ENCODE measurements at places on chromosomes 3 and 15. TPM values are rescaled to one million over a fixed set of nuclear protein-coding genes. Genes with fewer than 3 reads are reported as not detected.

The LYZL4 gene
- not detected for total RNA-seq

The NCEH1 gene
- 11.6 TPM for total RNA-seq

The MYL3 gene
- 9.5 TPM for total RNA-seq

The FEZF2 gene
- total RNA-seq, result not detected

The CYP11A1 gene
- total RNA-seq, result 1.8 TPM

The DLL4 gene
- 6.8 TPM for total RNA-seq

The IL20RB gene
- total RNA-seq, result 1.4 TPM

The SUSD5 gene
- 2.3 TPM for total RNA-seq

The TRIM42 gene
- not detected for total RNA-seq

Data from esophagus muscularis mucosa (tissue), 4 donors.